ENCODE measurements at places on chromosomes 2 and 18.

- no peak for DNase-seq
These were observed 547.0 kb upstream of the ACVR2A start for GRCh38 chr2:147297820-147298219.

- DNase-seq: no peak
These were observed 134.8 kb downstream of the EIPR1 start for GRCh38 chr2:3242747-3243369.

- no peak for DNase-seq
These were observed 124.9 kb upstream of the PIEZO2 start for GRCh38 chr18:11274144-11274794.

- no peak for DNase-seq
These were observed 35.0 kb downstream of the CERS6 start for GRCh38 chr2:168490946-168491605.

DNA sequence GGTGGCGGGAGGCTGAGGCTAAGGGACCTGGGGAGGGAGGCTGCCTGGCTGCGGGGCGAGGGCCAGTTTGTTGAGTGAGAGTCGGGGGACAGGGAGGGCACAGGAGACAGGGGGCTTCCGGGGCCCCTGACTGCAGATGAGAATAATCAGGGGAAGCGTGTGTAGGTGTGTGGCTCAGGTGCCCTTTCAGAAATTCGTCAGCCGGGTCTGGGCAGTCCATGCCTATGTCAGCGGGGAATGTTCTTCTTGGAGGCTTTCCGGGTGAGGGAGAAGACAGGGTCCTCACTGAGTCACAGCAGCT lies 52.3 kb upstream of the OTOF start:
- DNase-seq: no peak

- no peak for DNase-seq
These were observed 4.7 kb downstream of the WDR54 start for GRCh38 chr2:74426181-74426758.

DNA sequence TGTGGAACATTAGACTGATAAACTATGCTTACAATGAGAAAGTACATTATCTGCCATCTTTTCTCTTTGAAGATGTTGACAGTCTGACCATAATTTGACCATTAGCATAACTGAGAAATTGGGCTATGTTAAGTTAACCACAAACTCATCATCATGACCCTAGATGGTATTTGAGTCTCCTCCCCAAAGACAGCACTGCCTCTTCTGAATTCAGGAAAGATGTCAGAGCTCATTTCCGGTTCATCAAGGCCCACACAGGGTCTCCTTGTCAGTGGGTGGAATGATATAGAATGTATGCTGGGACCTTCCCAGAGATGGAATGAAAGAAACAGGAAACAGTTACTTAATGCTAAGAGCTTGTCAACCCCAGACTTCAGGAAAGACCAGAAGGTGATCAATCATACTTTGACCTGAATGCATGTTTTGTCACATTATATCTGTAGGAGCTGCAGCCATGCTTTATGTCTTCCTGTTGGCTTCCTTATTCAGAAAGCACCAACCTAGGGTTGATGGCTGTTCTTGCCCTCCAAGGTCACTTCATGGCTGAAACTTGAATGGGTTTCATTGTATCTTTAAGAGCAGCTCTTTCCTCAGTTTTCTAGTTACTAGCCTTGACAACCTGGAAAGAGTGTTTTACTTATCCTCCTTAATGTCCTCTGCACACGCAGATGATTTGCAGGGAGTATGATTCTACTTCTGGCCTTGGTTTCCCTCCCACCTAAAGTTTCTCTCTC lies 99.1 kb upstream of the NEUROD1 start:
- DNase-seq: no peak

DNA sequence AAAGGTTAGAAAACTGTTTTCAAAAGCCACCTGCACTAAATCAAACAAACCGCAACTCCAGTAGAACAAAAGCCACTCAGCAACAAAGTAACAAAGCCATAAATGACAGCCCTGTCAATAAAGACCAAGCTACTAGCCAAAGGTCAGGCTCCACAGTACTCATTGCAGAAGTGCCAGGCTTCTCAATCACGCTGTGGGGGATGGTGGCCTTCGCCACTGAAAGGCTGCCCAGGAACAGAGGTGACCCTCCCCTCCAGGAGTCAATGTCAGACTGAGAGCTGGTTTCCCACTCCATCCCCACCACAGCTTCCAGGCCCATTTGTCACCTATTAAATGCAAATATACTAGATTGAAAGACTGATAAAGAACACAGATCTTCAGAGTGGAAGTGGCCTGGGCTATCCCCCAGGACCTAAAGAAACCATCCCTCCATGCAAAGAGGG lies 5.9 kb downstream of the ATP8B1 start:
- DNase-seq: no peak

- peak; percentile 73 for DNase-seq
These were observed 7.8 kb downstream of the CCDC85A start for GRCh38 chr2:56191617-56192016.

- DNase-seq: peak; percentile 28
These were observed 75.8 kb downstream of the KIDINS220 start for GRCh38 chr2:8761529-8762164.

DNA sequence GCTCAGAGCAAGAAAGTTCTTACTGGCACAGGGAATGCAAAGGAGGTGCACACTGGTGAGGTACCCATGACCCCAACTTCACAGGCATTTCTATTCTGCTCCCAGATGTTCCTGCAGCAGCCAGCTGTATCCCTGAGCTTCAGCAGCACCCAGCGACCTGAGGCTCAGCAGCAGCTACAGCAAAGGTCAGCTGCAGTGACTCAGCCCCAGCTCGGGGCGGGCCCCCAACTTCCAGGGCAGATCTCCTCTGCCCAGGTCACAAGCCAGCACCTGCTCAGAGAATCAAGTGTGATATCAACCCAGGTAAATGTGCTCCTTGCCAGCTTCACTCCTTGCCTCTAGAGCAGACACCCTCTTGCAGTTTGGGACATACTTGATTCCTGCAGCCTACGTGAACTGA lies 14.1 kb upstream of the RPL31 start:
- DNase-seq: no peak

DNA sequence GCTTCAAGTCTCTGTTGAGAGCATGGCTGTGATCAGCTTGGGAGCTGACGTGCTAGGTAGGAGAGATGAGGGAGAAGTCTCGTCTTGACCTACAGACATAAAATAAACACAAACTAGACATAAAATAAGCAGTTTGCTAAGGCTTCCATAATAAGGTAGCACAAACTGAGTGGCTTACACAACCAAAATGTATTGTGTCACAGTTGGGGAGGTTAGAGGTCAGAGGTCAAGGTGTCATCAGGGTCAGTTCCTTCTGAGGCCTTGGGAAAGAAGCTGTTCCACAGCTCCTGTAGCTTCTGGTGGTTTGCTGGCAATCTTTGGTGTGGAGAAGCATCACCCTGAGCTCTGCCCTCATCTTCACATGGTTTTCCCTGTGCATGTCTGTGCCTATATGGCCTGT lies 20.2 kb downstream of the DAW1 start:
- DNase-seq: no peak

GRCh38 chr2:9179572-9180201 lies 26.9 kb upstream of the ASAP2 start:
- peak; percentile 92 for DNase-seq

GRCh38 chr18:71443706-71444480 lies 1100.2 kb downstream of the CBLN2 start:
- no peak for DNase-seq

DNA sequence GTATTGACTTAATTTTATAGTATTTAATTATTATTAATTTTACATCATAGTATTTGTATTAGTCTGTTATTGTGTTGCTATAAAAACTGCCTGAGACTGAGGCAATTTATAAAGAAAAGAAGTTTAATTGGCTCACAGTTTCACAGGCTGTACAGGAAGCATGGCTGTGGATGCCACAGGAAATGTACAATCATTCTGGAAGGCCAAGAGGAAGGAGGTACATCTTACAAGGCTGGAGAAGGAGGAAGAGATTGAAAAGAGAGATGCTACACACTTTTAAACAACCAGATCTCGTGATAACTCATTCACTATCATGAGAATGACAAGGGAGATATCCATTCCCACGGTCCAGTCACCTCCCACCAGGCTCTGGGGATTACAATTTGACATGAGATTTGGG lies 2019.4 kb upstream of the PIK3C3 start:
- DNase-seq: no peak

DNA sequence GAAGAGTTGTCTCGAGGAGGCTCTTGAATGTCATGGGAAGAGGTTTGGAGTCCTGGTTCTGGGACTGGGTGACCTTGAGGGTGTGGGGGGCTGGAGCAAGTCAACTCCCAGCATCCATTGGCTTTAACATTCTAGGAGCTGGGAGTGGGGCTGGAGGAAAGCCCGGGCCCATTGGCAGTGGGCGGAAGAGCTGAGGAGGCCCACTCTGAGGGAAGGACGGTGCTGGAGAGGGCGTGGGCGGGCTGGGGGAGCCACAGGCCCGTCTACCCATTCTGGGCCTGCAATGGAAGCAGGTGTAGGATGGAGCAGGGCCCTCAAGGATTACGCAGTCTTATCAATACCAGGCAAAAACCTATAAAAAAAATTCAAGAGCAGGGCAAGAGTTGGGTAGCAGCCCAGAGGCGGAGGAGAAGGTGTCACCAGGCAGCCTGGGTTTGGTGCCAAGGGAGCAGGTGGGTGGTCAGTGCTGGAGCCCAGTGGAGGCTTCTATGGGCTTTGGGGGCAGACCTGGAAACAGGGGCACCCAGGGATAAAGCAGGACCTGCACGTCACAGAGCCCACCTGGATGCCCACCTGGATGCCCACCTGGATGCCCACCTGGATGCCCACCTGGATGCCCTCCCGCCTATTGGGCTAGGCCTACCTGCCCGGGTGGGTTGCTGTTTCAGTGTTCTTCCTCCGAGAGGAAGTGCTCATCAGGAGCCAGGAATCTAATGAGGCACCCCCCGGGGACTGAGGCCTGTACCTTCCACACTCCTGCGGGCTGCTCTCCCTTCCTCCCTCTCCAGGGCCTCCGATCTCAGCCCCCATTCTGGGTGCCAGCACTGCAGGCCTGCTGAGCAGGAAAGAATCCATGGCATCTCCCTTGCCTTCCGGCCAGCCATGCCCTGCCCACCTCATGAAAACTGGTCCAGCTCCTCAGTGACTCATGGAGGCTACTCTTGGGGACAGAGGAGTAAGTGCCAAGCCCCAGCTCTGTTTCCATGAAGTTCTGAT lies 71.3 kb downstream of the CTIF start:
- peak; percentile 24 for DNase-seq

GRCh38 chr18:10759241-10759640 lies 233.4 kb downstream of the NAPG start:
- no peak for DNase-seq

DNA sequence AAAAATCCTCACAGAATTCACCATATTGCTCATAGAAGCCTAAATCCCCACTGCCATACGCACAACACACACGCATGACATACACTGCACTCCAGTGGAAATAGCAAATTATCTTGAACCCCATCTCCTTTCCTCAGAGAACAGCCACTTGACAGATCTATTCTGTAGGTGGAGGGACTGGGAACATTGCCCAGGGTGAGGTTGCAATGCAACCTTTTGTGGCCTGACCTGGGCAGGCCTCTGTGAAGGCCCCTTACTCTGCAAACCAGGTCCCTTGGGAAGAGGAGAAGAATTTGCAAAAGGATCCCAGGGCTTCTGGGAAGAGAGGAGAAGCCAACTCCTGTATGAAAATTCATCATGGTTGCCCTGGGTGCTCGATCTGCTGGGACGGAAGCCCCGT lies 51.9 kb downstream of the SDC1 start:
- no peak for DNase-seq

- DNase-seq: no peak
These were observed 8.6 kb upstream of the CRYBA2 start for GRCh38 chr2:219001577-219002394.

DNA sequence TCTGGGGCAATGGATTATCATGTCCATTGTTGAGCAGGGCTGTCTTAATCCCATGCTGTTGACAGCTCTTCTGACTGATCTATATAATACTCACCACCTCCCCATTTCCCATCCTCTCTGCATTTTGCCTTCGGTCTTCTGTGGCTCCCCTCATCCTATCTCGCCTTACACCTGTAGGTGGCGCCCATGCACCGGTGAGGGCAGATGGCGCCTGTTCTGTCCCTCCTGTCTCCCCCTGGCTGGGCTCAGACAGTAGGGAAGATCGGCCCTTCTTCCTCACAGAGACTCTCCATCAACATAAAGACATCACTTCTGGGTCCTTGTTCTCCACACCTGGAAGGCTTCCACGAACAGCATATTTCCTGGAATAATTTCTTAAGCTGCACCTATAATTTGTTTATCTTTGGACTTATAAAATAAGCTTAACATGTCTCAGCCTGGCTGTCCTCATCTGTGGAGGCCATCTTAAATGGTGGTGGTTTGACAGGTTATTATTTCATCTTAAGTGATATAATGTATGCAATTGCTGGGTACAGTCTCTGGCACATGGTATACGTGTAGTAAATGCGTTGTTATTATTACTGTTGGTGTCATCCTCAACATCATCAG lies 10.9 kb upstream of the CDH20 start:
- DNase-seq: peak; percentile 73

- DNase-seq: no peak
These were observed 411.8 kb downstream of the SOX11 start for GRCh38 chr2:6103949-6104348.

DNA sequence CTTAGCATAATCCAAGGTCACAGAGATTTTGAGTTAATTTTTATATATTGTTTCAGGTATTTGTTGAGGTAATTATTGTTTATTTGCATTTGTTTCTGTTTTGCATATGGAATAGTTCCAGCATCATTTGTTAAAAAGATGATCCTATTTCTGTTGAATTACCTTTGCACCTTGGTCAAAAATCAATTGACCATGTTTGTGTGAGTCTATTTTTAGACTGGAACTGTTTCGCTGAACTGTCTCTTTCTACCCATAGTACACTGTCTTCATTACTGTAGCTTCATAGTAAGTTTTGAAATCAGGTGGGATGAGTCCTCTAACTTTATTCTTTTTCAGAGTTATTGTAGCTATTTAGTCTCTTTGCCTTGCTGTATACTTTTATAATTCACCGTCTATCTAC lies 28.9 kb upstream of the RAMP1 start:
- DNase-seq: no peak

DNA sequence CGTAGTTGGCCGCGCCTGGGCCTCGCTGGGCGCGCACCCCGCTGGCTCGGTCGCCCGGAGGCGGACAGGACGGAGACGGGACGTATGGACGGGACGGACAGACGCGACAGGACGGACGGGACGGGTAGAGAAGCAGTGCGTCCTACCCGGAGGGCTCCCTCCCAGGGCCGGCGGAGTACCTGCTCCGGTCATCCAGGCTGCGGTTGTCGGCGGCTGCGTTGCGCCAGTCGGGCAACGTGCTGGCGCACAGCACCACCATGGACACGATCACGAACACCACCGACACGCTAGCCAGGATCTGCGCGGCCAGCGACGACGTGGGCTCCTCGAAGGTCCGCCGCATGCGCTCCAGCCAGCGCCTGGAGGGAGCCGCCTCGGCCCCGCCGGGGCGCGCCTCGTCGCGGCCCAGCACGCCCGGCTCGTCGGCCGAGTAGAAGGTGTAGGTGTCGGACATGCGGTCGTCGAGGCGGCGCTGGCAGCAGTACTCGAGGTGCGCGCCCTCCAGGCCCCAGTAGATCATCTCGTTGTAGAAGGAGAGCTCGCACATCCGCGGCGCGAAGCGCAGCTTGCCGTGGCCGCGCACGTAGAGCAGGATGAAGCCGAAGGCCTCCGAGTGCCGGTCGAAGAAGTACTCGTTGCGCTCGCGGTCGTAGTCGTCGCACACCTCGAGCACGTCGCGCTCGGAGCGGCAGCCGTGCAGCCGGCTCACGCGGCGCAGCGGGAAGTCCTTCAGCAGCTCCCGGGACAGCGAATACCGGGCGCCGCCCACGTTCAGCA lies 903 bp downstream of the KCNG3 start:
- no peak for DNase-seq
